Gastrocnemius medialis (tissue), 4 donors: ENCODE measurements at places on chromosomes 7 and 10. TPM values are rescaled to one million over a fixed set of nuclear protein-coding genes. Genes with fewer than 3 reads are reported as not detected.

Gene POLR2J2
- total RNA-seq: not detected

Gene GNGT1
- total RNA-seq: not detected

Gene PODXL
- 7.9 TPM for total RNA-seq

Gene MSS51
- 25.7 TPM for total RNA-seq

Gene FEZF1
- not detected for total RNA-seq

Gene SNX10
- 1.3 TPM for total RNA-seq

Gene LRRC17
- 0.62 TPM for total RNA-seq

Gene ASIC3
- 2.2 TPM for total RNA-seq

- H3K27me3 ChIP-seq: no peaks in the 10 kb centered on the region
- peak; percentile 63 for DNase-seq
- H3K4me1 ChIP-seq: peaks cover 12% of the 10 kb centered on the region
- no peak overlapping the region for H3K4me3 ChIP-seq
Observed at GRCh38 chr7:151271699-151272355, 23.3 kb upstream of the SMARCD3 start.

- H3K27ac ChIP-seq: no peak overlapping the region
- no peak overlapping the region for H3K4me3 ChIP-seq
- no peaks in the 10 kb centered on the region for H3K4me1 ChIP-seq
- peak; percentile 61 for DNase-seq
Observed at GRCh38 chr7:81161451-81162075, 242.7 kb upstream of the SEMA3C start.

DNA sequence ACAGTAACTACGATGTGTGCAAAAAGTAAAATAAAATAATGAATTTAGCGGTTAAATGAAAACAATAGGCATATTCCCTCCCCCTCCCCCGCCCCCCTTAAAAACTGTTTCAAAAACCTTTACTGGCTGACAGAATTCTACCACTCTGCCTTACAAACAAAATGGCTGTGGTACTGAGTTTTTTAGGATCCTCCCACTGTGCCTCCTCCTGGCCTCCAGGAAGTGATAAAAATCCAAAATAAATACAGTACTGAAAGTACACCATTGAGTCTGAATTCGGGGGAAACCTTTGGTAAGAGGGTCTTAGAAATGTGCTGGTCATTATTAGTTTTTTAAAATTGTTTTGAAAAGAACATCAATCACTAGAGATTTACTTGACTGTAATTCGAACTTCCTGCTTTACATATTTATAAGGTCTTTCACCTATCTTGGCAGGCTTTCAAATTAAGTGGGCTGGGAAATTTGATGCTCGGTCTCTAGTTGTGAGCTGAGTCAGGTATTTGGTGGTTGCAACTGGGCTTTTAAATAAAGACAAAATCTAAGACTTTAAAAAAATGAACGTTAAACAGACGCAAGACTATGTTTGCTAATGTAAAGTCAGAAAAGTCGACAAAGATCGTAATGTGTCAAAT lies 32.5 kb upstream of the EPC1 start:
- H3K36me3 ChIP-seq: no peaks in the 10 kb centered on the region
- H3K27ac ChIP-seq: peak overlapping the region; percentile 88
- peak overlapping the region; percentile 88 for H3K4me3 ChIP-seq
- H3K4me1 ChIP-seq: peaks cover 33% of the 10 kb centered on the region

- H3K4me1 ChIP-seq: no peaks in the 10 kb centered on the region
- H3K27ac ChIP-seq: no peak overlapping the region
- H3K27me3 ChIP-seq: no peaks in the 10 kb centered on the region
- DNase-seq: no peak
Observed at GRCh38 chr10:51905032-51905431, 205.6 kb upstream of the CSTF2T start.

- no peak overlapping the region for H3K27ac ChIP-seq
- no peaks in the 10 kb centered on the region for H3K36me3 ChIP-seq
- DNase-seq: no peak
Observed at GRCh38 chr10:88870089-88870488, 10.0 kb upstream of the STAMBPL1 start.

GRCh38 chr7:43612599-43613589 lies 30.0 kb downstream of the STK17A start:
- no peak overlapping the region for H3K27ac ChIP-seq
- peaks cover 11% of the 10 kb centered on the region for H3K36me3 ChIP-seq
- H3K27me3 ChIP-seq: no peaks in the 10 kb centered on the region
- peaks cover 13% of the 10 kb centered on the region for H3K4me1 ChIP-seq
- no peak overlapping the region for H3K4me3 ChIP-seq

DNA sequence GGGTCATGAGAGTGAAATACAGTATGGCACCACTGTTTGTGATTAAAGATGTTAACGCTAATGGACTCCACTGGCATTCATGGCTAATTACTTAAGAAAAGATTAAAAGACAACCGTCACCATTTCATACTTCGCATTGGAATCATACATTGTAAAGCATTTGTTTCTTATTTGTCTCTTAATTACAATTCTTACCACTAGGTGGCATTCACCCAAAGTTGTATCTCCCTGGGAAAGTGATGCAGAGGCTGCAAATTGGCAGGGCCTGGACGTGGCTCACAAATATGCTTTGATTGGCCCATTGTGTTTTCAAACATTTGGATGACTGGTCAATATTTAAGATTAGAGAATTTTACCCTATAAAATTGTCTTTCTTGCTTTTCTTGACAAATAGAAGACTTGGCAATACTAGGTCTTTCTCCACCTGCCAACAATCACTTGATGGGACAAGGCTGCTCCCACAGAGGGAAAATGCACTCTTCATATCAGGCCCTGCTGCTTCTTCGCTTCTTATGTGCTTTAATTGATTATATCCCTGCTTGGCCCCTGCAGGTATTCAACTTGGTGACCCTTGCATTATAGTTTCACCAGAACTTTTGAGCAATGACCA lies 72.1 kb upstream of the STARD3NL start:
- H3K27me3 ChIP-seq: no peaks in the 10 kb centered on the region
- no peak overlapping the region for H3K27ac ChIP-seq
- H3K36me3 ChIP-seq: no peaks in the 10 kb centered on the region
- DNase-seq: no peak
- no peaks in the 10 kb centered on the region for H3K4me1 ChIP-seq

DNA sequence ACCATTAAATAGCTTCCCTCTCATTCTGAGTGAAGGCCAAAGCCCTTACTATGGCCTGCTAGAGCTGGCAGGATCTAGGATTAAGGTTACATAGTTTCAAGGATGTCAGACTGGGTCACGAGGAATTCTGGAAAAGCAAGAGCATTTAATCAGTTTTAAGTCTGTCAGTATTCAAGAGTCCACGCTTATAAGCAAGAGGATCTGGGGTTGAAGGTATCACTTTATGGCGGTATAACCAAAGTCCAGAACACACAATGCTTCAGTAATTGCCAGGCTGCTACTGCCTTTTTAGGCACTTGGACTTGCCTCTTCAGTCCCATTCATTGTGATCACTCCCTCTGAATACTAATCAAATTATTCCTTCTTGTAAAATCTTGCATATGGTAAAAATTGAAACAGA lies 101.0 kb downstream of the HBP1 start:
- no peak overlapping the region for H3K4me3 ChIP-seq
- no peak for DNase-seq
- H3K27ac ChIP-seq: no peak overlapping the region
- H3K27me3 ChIP-seq: no peaks in the 10 kb centered on the region

- no peak for DNase-seq
- no peaks in the 10 kb centered on the region for H3K27me3 ChIP-seq
- no peak overlapping the region for H3K27ac ChIP-seq
- no peak overlapping the region for H3K4me3 ChIP-seq
- H3K4me1 ChIP-seq: no peaks in the 10 kb centered on the region
Observed at GRCh38 chr10:114431414-114432135, 27.3 kb upstream of the AFAP1L2 start.

GRCh38 chr10:2165771-2166460 lies 428.6 kb upstream of the ADARB2 start:
- no peaks in the 10 kb centered on the region for H3K27me3 ChIP-seq

DNA sequence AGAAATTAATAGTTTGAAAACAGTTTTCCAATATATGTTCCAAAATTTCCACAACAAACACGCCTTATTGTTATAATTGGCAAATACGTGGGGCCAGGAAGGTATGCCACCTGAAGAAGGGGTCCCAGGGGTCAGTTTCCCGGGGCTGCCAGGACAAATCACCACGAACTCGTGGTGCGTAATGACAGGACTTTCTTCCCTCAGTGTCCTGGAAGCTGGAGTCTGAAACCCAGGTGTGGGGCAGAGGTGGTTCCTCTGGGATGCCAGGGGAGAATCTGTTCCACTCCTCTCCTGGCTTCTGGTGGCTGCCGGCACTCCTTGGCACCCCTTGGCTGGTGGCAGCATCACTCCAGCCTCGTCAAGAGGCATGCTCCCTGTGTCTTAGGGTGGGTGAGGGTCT lies 56.7 kb downstream of the CHST15 start:
- H3K27me3 ChIP-seq: no peaks in the 10 kb centered on the region
- no peak overlapping the region for H3K4me3 ChIP-seq
- H3K27ac ChIP-seq: no peak overlapping the region
- H3K36me3 ChIP-seq: no peaks in the 10 kb centered on the region
- peaks cover 3% of the 10 kb centered on the region for H3K4me1 ChIP-seq

- H3K36me3 ChIP-seq: peaks cover 34% of the 10 kb centered on the region
- no peak overlapping the region for H3K4me3 ChIP-seq
- DNase-seq: peak; percentile 73
- H3K27me3 ChIP-seq: no peaks in the 10 kb centered on the region
Observed at GRCh38 chr7:5526100-5526905, 102.7 kb upstream of the TNRC18 start.

DNA sequence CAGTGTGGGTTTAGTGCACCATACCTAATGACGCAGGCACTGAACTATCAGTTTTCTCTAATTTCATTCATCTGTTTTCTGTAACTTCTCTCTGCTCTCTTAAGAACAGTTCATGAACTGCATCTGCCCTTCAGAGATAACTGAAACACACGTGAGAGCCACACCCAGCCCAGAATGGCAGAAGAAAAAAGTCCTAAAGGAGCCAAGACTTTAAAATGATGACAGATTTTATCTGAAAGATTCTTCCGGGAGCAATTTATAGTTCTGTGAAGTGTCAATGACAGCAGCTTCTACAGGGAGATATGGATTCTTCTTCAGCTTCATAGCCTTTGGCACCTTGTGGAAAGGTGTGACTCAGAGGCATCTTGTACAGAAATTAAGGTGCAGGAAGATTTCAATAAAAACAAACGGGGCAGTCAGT lies 211.5 kb upstream of the SLC26A5 start:
- no peak overlapping the region for H3K4me3 ChIP-seq
- H3K27ac ChIP-seq: no peak overlapping the region
- no peaks in the 10 kb centered on the region for H3K4me1 ChIP-seq
- no peaks in the 10 kb centered on the region for H3K27me3 ChIP-seq
- no peak for DNase-seq
- no peaks in the 10 kb centered on the region for H3K36me3 ChIP-seq

GRCh38 chr7:132942701-132943100 lies 139.2 kb downstream of the CHCHD3 start:
- DNase-seq: no peak
- no peak overlapping the region for H3K27ac ChIP-seq
- H3K27me3 ChIP-seq: no peaks in the 10 kb centered on the region
- no peak overlapping the region for H3K4me3 ChIP-seq
- H3K4me1 ChIP-seq: no peaks in the 10 kb centered on the region

DNA sequence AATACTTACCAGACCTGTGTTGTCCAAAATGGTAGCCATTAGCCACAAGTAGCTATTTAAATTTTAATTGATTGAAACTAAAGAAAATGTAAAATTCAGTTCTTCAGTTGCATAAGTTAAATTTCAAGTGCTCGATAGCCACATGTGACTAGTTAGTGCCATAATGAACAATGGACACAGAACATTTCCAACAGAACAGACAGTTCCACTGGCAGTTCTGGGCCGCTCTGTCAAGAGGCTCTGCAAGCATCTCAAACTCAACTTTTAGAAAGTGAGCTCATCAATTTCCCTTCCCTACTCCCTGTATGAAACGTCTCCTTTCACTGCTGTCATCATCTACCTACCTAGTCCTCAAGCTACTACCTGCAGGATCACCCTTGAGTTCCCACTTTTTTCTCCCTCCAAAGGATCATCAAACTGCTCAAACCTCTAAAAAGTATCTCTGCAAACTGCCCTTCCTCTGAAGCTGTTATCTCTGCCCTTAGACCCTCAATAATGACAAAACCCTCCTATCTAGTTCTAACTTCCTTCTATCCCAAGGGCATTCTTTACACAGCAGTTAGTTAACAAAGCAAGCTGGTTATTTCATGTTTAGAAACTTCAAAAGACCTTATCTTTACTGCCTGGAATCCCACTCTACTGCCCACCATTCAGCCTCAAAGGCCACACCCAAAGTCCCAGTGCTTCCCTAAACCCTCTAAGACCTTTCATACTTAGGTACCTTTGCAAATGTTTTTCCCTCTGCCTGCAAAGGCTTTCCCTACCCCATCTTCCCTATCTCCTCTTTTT lies 20.6 kb downstream of the SHTN1 start:
- no peaks in the 10 kb centered on the region for H3K36me3 ChIP-seq
- no peak overlapping the region for H3K27ac ChIP-seq
- H3K27me3 ChIP-seq: no peaks in the 10 kb centered on the region
- DNase-seq: no peak
- no peaks in the 10 kb centered on the region for H3K4me1 ChIP-seq

DNA sequence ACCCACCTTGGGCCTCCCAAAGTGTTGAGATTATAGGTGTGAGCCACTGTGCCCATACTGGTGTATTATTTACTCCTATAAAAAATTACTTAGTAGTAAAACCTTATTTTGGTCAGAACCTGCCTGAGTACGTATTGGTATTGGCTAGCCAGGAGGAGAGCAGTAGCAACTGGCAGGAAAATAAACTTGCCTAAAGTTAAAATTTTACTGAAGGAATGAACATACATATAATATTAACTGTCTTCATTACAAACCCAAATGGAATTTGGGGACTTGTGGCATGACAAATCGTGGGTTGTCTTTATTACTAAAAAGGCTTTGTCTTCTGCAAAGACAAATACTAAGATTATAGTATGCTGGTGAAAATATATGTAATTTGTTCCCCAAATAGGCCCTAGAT lies 8.4 kb downstream of the RAB18 start:
- no peak for DNase-seq
- H3K36me3 ChIP-seq: no peaks in the 10 kb centered on the region
- peaks cover 13% of the 10 kb centered on the region for H3K4me1 ChIP-seq
- H3K27ac ChIP-seq: no peak overlapping the region
- no peak overlapping the region for H3K4me3 ChIP-seq
- no peaks in the 10 kb centered on the region for H3K27me3 ChIP-seq

DNA sequence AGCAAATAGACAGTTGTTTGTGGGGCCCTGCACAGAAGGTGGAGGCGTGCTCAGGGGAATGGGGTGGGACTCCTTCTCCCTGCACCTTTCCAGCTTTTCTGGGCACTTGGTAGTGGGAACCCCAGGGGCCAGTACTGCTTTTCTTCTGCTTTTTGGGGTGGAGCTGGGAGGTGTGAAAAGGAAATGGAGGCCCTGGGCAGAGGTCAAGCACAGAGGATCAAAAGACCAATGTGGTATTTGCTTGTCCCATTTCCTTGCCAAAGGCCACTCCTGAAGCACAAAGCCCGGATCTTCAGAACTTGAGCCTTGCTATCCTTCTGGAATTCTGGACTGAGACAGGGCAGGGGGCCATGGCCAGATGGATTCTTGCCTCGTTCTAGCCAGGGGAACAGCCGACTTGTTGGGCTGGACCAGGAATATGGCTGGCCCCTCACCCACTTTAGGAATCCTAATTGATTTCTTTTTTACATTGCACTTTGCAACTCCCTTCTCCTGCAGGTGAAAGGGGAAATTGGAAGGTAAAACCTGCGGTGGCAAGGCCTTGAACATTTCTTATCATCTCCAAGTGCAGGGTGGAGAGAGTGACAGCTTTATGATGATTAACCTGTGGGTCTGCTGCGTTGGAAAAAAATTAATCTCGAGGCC lies 26.5 kb downstream of the ADRA2A start:
- no peaks in the 10 kb centered on the region for H3K4me1 ChIP-seq
- DNase-seq: no peak
- H3K27ac ChIP-seq: no peak overlapping the region
- H3K27me3 ChIP-seq: peaks cover 4% of the 10 kb centered on the region
- H3K4me3 ChIP-seq: no peak overlapping the region

GRCh38 chr10:103193820-103194529 lies 903 bp upstream of the NT5C2 start:
- peaks cover 53% of the 10 kb centered on the region for H3K4me1 ChIP-seq
- H3K27ac ChIP-seq: peak overlapping the region; percentile 96
- no peaks in the 10 kb centered on the region for H3K36me3 ChIP-seq
- no peaks in the 10 kb centered on the region for H3K27me3 ChIP-seq
